B cell (primary cell): ENCODE measurements at places on chromosomes 6 and 20. TPM values are rescaled to one million over a fixed set of nuclear protein-coding genes. Genes with fewer than 3 reads are reported as not detected.

Gene ELOVL4
- 0.10 TPM in 1 of 2 replicates, not detected in the other for total RNA-seq

DNA sequence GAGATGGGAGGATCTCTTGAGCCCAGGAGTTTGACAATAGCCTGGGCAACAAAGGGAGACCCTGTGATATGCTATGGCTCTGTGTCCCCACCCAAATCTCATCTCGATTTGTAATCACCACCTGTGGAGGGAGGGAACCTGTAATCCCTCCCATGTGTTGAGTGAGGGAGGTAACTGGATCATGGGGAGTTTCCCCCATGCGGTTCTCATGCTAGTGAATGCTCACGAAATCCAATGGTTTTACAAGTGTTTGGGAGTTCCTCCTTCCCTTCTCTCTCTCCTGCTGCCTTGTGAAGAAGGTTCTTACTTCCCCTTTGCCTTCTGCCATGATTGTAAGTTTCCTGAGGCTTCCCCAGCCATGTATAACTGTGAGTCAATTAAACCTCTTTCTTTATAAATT, 3.4 kb downstream of the NUDT3 start:
- H3K36me3 ChIP-seq = peaks cover 1% of the 10 kb centered on the region
- peaks cover 28% of the 10 kb centered on the region for H3K4me1 ChIP-seq
- no peak overlapping the region for H3K4me3 ChIP-seq
- no peak overlapping the region for H3K27ac ChIP-seq
- no peaks in the 10 kb centered on the region for H3K27me3 ChIP-seq

Gene HLA-DMB
- total RNA-seq = 587 and 593 TPM in 2 replicates

Gene CNKSR3
- not detected in 2 replicates for total RNA-seq

Gene TFAP2A
- total RNA-seq = not detected in 2 replicates

Gene CDH26
- 2.3 and 3.6 TPM in 2 replicates for total RNA-seq

Gene HLA-DOA
- 209 TPM in 2 replicates for total RNA-seq

DNA sequence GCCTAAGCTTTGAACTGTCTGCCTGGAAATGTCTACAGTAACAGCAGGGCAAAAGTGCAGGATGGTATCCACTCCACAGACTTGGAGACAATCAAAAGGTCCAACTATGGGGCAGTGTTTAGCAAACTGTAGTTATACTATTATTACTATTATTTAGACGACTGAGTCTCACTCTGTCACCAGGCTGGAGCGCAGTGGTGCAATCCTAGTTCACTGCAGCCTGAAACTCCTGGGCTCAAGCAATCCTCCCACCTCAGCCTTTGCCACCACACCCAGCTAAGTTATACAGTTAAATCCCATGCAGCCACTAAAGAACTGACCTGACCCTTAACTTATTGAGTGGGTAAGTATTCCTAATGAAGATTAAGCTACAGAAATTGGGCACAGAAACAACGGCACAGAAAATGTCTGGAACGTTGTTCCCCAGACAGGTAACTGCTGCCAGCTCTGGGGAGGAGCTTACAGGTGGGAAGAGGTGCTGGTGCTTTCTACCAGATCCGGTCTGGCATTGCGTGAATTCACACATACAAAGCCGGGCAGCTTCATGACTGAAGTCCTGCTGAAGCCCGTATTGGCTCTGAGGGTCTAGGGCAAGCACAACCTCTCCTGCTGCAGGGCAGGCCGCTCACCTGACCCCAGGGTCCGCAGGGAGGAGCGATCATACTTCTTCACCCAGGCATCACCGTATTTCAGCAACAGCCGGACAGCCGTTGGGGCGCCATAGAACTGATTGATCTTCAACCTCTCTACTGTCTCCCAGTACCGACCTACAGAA, 27.0 kb upstream of the APMAP start:
- no peaks in the 10 kb centered on the region for H3K27me3 ChIP-seq
- H3K4me3 ChIP-seq = no peak overlapping the region
- no peak for DNase-seq
- no peak overlapping the region for H3K27ac ChIP-seq

Gene TMEM244
- total RNA-seq = not detected in 2 replicates

GRCh38 chr20:796921-797320, 28.6 kb upstream of the SLC52A3 start:
- H3K4me3 ChIP-seq = no peak overlapping the region
- no peaks in the 10 kb centered on the region for H3K4me1 ChIP-seq
- no peak overlapping the region for H3K27ac ChIP-seq
- H3K36me3 ChIP-seq = no peaks in the 10 kb centered on the region
- H3K27me3 ChIP-seq = no peaks in the 10 kb centered on the region

- H3K4me3 ChIP-seq = no peak overlapping the region
- H3K27me3 ChIP-seq = no peaks in the 10 kb centered on the region
- no peak overlapping the region for H3K27ac ChIP-seq
- no peak for DNase-seq
- no peaks in the 10 kb centered on the region for H3K36me3 ChIP-seq
- no peaks in the 10 kb centered on the region for H3K4me1 ChIP-seq
Observed at GRCh38 chr6:119568580-119568979, 219.0 kb upstream of the MAN1A1 start.

DNA sequence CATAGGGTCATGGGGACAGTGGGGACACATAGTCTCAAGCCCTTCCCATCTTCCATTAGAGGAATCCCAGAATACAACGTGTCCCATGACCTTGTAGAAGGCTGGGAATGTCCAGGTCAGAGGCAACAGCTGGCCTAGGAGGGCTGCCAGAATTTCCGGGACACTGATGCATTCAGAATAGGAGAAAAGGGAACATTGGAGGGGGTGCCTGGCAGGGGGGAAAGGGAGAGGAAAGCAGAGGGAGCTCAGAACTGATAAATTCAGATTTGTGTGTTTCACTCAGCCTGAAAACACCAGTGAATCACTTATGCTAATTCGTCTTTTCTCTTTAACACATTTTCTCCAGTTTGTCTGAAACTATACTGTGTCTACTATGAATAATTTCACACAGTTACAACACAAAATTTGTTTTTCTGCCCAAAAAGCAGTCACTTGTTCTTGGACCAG, 35.5 kb upstream of the BMP2 start:
- no peak overlapping the region for H3K4me3 ChIP-seq
- H3K4me1 ChIP-seq = no peaks in the 10 kb centered on the region
- DNase-seq = no peak
- no peaks in the 10 kb centered on the region for H3K36me3 ChIP-seq
- no peak overlapping the region for H3K27ac ChIP-seq
- H3K27me3 ChIP-seq = no peaks in the 10 kb centered on the region

- H3K4me3 ChIP-seq = no peak overlapping the region
- no peaks in the 10 kb centered on the region for H3K4me1 ChIP-seq
- no peak overlapping the region for H3K27ac ChIP-seq
- DNase-seq = no peak
- no peaks in the 10 kb centered on the region for H3K27me3 ChIP-seq
Observed at GRCh38 chr6:81777586-81778268, 25.2 kb upstream of the TENT5A start.

- no peaks in the 10 kb centered on the region for H3K36me3 ChIP-seq
- H3K4me3 ChIP-seq = no peak overlapping the region
- no peak overlapping the region for H3K27ac ChIP-seq
- DNase-seq = no peak
Observed at GRCh38 chr20:50487397-50487796, 22.8 kb upstream of the PTPN1 start.
